Thymus (tissue), 14 donors: ENCODE measurements at places on chromosomes 12 and 14. TPM values are rescaled to one million over a fixed set of nuclear protein-coding genes. Genes with fewer than 3 reads are reported as not detected.

SRRM4 gene
- total RNA-seq: under 0.01 TPM

- no peak for DNase-seq
Measured at GRCh38 chr12:101933866-101934514, 56.6 kb downstream of the DRAM1 start.

- DNase-seq: no peak
Measured at GRCh38 chr12:2332947-2333346, 280.2 kb downstream of the CACNA1C start.

TMED10 gene
- 146 TPM for total RNA-seq

GRCh38 chr12:127928615-127929571 is 338.1 kb upstream of the TMEM132C start:
- no peak for DNase-seq

- no peak for DNase-seq
Measured at GRCh38 chr12:106214571-106214970, 33.2 kb downstream of the CKAP4 start.

DNA sequence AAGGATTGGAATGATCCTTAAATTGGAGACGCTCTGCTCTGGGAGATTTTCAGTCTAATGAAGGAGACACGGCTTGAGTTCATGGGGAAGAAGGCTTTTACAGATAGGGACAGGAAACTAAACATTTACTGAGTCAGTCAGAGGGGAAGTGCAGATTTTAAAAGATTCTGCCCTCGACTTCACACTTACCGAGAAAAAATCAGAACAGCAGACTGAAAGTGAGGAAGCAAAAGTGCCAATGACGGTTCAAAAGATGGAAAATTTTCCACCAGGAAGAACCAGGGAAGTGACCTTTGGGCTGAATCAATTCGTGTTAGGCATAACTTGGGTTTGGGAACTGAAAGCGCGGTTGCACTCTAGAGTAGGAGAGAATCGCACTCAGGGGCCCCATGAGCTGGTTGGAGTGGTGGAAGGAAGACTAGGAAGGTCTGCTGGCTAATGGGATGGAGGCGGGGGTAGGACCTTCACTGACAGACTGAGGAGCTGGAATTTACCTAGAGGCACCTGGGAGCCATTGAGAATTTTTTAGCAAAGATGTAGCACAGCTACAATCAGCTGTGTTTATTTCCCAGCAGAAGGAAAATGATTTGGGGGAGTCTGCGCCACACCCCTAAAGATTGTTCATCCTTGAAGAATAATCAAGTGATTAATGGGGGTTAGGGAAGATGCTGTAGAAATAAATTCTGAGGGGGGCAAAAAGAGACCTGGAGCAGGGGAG is 1.2 kb downstream of the KCNK13 start:
- no peak for DNase-seq

GRCh38 chr12:78555802-78556201 is 308.8 kb upstream of the SYT1 start:
- DNase-seq: no peak

GRCh38 chr14:52315355-52315718 is 1.2 kb downstream of the PTGER2 start:
- DNase-seq: no peak

- DNase-seq: no peak
Measured at GRCh38 chr14:99234355-99234754, 37.6 kb downstream of the BCL11B start.

GRCh38 chr12:29054858-29055663 is 94.0 kb upstream of the FAR2 start:
- DNase-seq: no peak

DNA sequence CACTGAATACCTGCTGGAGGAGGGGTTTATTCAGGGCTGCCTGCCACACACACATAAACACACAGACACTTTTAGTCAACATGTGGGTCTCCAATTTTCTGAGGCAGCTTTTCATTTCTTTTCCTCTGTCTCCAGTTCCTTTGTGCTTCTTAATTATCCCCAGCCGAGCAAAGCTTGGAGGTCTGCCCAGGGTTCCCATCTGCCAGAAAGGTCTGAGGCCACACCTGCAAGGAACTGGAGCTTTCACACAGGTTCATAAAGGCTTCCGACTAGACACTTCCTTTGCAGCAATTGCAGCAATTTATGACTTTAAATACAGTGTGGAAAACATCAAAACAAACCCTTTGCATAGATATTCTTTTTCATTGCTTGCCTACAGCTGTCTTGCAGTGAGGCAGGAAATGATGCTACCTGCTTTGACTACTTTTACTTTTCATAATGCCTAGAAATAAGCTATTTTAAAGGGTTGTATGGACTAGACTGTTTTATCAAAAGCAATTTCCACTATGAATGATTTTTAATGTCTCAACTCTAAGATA is 1318.9 kb downstream of the AACS start:
- DNase-seq: no peak

DNA sequence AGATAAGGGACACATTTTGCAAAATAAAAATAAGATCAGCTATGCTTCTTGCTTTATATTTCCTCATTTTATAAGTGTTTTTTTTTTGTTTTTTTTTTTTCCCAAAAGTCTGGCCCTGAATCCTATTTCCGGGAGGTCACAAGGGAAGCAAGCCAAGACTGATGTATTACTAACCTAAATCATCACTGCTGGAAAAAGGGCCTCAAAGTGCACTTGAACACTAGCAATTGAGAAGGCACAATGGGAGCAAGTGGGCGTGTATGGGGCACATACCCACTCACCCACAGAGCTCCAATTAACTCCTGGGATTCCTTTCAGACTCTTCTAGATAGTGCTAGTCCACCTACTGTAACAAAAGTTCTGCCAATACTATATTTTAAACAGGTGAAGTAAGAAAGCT is 58.8 kb downstream of the STON2 start:
- no peak for DNase-seq

TTC6 gene
- under 0.01 TPM for total RNA-seq

DNA sequence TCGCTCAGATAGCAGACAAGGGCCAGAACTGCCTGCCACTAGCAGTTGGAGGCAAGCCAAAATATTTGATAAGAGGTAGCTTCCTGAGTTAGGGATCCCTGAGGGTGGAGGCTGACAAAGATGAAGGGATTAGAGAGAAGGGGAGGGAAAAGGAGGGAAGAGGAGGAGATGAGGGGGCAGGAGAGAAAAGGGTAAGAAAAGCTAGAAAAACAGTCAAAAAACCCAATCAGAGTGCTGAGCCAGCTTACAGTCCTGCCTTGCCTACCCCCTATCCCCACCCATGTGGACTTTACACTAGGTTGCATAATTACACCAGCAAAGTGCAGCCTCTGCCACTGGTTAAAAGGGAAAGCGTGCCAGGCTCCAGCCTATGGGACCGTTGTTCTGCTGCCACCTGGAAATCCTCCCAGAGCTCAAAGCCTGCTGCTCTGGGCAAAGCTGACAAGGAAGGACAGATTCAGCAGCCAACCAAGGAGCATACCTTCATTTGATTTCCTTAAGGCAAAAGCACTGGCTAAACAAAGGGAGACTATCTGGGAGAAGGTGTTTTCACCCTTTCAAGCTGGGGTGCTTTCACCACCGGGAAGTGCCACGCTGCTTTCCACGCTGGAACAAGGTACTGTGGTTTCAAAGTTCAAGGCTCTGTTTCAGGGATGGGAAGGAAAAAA is 3.8 kb upstream of the NUMB start:
- DNase-seq: no peak

GRCh38 chr12:63276537-63277365 is 125.8 kb upstream of the AVPR1A start:
- peak; percentile 71 for DNase-seq

- DNase-seq: no peak
Measured at GRCh38 chr14:83164016-83164415, 1630.4 kb upstream of the SEL1L start.

RNFT2 gene
- total RNA-seq: 4.4 TPM

GIT2 gene
- 41.9 TPM for total RNA-seq

MORN3 gene
- 3.1 TPM for total RNA-seq

RILPL1 gene
- 3.4 TPM for total RNA-seq

DNA sequence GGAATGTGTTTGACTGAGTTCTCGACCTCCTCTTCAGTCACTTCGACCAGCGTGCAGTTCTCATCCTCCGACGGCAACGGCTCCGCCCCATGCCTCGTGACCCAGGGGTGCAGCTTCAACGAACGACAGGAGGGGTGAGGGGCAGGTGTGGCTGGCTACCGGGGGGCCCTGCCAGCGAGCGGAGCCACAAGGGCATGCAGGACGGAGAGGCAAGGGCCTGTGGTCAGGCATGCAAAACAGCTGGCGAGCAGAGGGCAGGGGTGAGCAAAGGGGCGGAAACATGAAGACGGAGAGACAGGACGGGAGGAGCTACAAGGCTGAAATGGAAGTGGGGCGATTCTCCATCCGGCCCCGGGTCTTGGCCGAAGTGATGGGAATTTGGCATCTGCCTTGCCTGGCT is 38.7 kb downstream of the P2RX4 start:
- DNase-seq: no peak

- DNase-seq: peak; percentile 35
Measured at GRCh38 chr14:35261774-35262173, 30.4 kb upstream of the PSMA6 start.

OR11H12 gene
- not detected for total RNA-seq

GZMH gene
- total RNA-seq: 0.57 TPM

EEA1 gene
- total RNA-seq: 5.2 TPM

ADAM21 gene
- total RNA-seq: 0.05 TPM

GRCh38 chr12:6363330-6364043 is 11.9 kb downstream of the SCNN1A start:
- DNase-seq: no peak
